ENCODE measurements at places on chromosomes 2 and 18. TPM values are rescaled to one million over a fixed set of nuclear protein-coding genes. Genes with fewer than 3 reads are reported as not detected.

Gene SERPINB4
- not detected for total RNA-seq

Gene IL1F10
- total RNA-seq = not detected

Gene CCDC68
- total RNA-seq = 9.8 TPM

Gene MOGAT1
- total RNA-seq = 102 TPM

Gene MEX3C
- total RNA-seq = 33.2 TPM

Gene CROCC2
- 0.09 TPM for total RNA-seq

Gene NEB
- total RNA-seq = 140 TPM

Gene SLC30A3
- not detected for total RNA-seq

Gene LYPD1
- total RNA-seq = 14.6 TPM

Gene DSC3
- 0.03 TPM for total RNA-seq

Gene GKN2
- not detected for total RNA-seq

Gene RUFY4
- total RNA-seq = 0.17 TPM

Gene GMPPA
- total RNA-seq = 49.2 TPM

Gene CIB4
- not detected for total RNA-seq

Gene FSHR
- total RNA-seq = 0.20 TPM

Gene DAPL1
- total RNA-seq = not detected

Gene TANK
- 55.0 TPM for total RNA-seq

Gene PPP1R1C
- 8.8 TPM for total RNA-seq

Gene MOCOS
- total RNA-seq = 7.5 TPM

Gene HJURP
- 1.9 TPM for total RNA-seq

Gene HOXD1
- total RNA-seq = 0.40 TPM

Gene SOWAHC
- total RNA-seq = 19.4 TPM

Gene C1QL2
- total RNA-seq = not detected

Gene CCDC178
- total RNA-seq = 0.69 TPM

Gene PCARE
- total RNA-seq = not detected

Gene TEX44
- not detected for total RNA-seq

Gene RBMS1
- 36.2 TPM for total RNA-seq

Gene MREG
- total RNA-seq = 9.2 TPM

Gene TLX2
- total RNA-seq = 0.12 TPM

Gene LRP2
- 13.6 TPM for total RNA-seq

Gene TWIST2
- total RNA-seq = 5.9 TPM

Gene PTH2R
- total RNA-seq = 1.1 TPM

Gene SP140L
- 19.5 TPM for total RNA-seq

Gene VWA3B
- 0.58 TPM for total RNA-seq

Gene ANKRD62
- not detected for total RNA-seq

Gene CENPO
- 3.7 TPM for total RNA-seq

Gene CPO
- total RNA-seq = 0.23 TPM

Gene CYP27A1
- total RNA-seq = 20.4 TPM

Gene C2orf72
- 34.2 TPM for total RNA-seq

Gene RTP5
- not detected for total RNA-seq

Gene SNORC
- total RNA-seq = 7.7 TPM

Gene SLC16A14
- 8.8 TPM for total RNA-seq

Data from mucosa of gallbladder (tissue), 1 donor.